Midbrain (tissue), 1 donor: ENCODE measurements at places on chromosomes 1 and 21.

DNA sequence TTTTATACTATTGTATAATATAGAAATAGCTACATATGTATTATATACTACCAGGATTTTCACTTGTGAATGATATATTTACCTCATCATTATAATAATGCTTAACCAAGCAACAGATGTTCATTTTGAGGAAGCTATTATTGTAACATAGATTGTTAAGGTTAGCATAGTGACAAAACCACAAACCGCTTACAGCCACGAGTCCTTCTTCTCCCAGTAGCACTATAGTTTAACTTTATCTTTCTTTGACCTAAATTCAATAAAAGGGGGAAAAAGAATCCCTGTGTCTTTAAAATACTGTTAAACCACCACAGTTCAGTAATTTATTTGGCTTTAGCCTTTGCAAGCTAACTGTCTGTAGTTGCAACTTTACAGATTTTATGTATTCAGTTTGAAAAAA lies 1039.4 kb upstream of the B3GALT2 start:
- DNase-seq: no peak

- no peak for DNase-seq
Observed at GRCh38 chr1:213381572-213382084, 330.6 kb downstream of the RPS6KC1 start.

DNA sequence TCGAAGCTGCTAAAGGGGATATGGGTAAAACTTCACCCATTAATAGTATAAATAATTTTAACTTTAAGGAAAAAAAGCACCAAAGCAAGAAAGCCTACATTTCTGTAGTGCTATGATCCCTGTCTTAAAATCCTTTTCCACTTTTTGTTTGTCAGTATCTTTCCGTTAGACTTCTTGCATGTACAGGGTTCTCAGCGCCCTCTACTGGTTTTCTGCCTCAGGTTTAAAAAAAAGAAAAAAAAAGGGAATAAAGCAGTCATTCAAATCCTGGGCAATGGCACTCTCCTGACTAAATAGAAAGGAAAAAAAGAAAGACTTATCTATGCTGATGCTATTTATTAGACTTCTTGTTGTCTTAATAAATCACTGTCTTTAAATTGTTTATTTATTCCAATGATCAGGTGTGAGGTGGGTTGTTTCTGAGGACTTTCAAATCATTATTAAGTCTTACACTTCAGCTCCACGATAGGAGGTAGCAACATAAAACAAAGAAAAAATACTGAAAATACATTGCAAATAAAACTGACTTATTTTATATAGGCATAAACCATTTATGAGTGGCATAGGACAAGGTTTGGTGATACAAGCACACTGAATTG lies 475.4 kb upstream of the NR5A2 start:
- peak; percentile 83 for DNase-seq

GRCh38 chr1:197914510-197914909 lies 2.7 kb upstream of the LHX9 start:
- DNase-seq: no peak

DNA sequence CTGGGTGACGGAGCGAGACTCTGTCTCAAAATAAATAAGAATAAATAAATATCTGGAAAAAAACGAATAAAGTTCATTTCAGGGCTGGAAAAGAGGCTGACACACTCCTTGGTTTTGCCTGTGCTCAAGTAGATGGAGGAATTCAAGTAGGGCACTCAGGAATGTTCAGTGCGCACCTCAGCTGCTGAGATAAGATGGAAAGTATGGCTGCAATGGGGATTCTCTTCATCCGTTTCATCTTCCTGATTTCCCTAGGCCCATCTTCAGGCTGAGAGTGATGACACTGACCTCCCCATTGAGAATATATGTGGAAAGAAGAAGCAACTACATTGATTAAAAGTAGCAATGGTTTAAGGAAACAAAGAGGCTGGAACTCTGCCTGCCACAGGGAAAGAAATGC lies 130.5 kb upstream of the ZNF644 start:
- DNase-seq: no peak

DNA sequence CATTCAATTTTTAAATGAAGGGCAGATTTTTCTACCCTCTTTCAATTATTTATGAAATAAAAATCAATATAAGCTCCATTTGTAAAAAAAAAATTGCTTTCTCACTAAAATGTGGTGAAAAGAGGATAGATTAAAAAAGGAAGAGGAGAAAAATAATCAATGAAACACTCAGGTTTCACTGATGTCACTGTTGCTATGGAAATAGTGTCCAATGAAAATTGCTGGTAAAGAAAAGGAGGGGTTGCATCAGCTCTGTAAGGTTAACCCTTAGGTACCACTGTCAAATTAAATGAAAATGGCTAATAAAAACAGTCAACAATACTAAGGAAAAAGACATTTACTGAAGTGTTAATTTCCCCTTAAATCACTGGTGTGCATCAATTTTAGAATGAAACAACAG lies 91.6 kb upstream of the TTC39A start:
- DNase-seq: peak; percentile 62

GRCh38 chr1:172903581-172904220 lies 147.0 kb downstream of the TNFSF18 start:
- no peak for DNase-seq

- no peak for DNase-seq
Observed at GRCh38 chr1:183288583-183288982, 102.5 kb downstream of the LAMC2 start.

DNA sequence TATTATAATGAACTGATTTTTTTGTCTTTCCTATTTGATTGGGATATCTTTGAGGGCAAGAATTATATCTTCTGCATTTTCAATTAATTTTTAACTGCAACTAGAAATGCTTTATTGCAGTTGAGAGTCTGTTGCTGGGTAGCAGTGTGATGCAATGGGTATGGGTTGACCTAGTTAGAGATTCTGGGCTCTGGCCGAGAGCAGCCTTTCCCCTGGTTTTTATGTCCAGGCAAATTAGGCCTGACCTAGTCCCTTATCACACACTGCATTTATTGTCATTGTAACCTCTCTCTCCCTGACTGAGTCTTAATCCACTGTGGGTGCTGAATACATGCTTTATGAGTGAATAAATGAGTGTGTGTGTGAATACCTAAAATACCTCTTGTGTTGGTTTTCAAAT lies 206.4 kb upstream of the PTGFR start:
- DNase-seq: no peak

DNA sequence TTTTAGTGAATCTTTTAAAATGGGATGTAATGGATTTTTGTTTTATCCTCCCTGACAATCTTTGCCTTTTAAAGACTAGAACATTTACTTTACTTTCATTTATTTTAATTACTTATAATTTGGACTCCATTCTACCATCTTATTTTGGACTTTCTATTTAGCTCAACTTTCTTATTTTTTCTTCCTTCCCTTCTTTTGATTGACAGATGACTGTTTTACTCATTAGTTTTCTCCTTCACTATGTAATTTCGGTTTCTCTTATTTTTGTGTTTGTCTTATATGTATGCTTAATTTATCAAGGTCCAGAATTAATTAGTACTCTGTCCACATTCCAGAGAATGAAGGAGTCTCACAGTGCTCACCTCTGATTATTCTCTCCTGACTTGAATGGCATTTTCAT lies 109.9 kb downstream of the PCBP3 start:
- no peak for DNase-seq

- DNase-seq: no peak
Observed at GRCh38 chr1:4965346-4966075, 311.1 kb downstream of the AJAP1 start.

DNA sequence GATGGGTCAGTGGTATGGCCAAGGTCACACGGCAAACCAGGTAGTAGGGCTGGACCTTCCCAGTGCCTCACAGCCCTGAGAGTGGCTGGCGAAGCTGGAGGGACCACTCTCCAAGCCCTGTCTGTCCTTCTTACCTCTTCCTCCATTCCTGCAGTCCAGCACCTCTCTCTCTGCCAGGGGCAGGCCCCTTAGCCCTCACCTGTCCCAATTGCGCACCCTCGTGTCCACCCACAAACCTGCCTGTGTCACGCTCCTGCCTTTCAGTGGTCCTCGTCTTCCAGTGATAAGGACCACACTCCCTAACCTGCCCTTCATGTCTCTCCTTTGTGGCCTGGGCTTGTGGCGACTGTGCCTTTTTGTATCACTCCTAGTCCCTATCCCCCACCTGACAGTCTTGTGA lies 3.4 kb downstream of the PODN start:
- no peak for DNase-seq

DNA sequence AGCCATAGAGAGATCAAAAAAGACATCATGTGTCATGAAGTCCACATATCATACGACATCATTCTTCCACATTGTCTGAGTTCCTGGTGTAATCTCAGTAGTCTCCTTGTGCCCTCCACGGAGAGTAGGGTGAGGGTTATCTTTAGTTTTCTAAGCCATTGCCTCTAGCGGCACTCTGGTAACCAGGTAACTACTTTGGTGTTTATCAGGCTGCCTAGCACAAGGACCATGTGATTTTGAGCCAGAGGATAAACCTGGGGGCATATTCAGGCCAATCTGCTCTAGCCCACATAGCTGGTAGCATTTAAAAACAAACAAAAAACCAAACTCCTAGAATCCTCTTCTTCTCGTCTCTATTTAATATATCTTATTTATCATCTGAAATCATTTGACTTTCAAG lies 147.4 kb downstream of the GDAP2 start:
- DNase-seq: no peak

GRCh38 chr1:29586991-29587745 lies 350.8 kb downstream of the PTPRU start:
- no peak for DNase-seq

- DNase-seq: no peak
Observed at GRCh38 chr1:85278853-85279314, 2.5 kb upstream of the BCL10 start.

DNA sequence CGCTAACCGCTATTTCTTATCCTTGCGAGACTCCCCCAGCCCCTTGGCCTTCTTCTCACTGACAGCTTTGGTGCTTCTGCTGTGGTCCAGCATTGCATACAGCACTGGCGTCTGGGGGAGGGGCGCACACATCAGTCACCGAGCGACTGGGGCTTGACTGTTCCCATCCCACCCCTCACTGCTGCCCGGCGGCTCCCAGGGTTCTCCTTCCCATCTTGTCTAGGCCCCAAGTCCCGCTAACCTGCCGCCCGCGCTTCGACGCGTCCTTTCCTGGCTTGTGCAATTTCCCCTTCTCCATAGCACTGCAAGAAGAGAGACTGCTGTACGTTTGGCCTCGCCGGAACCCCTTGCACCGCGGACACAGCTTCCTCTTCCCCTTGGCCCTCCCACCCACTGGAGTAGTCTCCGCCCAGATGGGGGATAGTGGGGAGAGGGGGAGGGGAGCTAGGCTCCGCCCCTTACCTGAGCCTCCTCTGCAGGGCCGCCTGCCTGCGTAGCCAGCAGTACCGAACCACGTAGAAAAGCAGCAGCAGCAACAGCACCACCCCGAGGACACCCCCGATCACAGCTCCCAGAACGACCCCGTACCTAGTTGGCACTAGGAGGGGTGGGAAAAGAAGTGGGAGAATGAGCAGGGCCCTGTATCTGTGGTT lies 3.8 kb downstream of the MPZ start:
- DNase-seq: peak; percentile 56

DNA sequence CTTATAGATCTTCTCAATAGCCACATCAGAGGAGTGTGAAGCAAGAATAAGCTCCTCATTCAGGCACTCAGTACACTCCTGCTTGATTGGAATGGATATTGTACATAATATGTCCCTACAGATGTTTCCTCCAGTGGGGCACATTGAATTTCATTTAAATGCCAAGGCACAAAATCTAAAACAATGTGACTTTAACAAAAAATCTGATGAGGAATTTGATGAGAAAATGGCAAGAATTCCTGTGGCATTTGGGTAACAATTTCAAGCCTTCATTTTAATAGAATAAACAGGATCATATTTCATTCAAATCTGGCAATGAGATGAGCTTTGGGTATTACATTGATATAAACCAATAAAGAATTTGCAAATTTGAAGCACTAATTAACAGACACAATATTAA lies 307.7 kb upstream of the PKN2 start:
- DNase-seq: no peak

GRCh38 chr1:170071378-170071777 lies 3.1 kb downstream of the KIFAP3 start:
- no peak for DNase-seq

DNA sequence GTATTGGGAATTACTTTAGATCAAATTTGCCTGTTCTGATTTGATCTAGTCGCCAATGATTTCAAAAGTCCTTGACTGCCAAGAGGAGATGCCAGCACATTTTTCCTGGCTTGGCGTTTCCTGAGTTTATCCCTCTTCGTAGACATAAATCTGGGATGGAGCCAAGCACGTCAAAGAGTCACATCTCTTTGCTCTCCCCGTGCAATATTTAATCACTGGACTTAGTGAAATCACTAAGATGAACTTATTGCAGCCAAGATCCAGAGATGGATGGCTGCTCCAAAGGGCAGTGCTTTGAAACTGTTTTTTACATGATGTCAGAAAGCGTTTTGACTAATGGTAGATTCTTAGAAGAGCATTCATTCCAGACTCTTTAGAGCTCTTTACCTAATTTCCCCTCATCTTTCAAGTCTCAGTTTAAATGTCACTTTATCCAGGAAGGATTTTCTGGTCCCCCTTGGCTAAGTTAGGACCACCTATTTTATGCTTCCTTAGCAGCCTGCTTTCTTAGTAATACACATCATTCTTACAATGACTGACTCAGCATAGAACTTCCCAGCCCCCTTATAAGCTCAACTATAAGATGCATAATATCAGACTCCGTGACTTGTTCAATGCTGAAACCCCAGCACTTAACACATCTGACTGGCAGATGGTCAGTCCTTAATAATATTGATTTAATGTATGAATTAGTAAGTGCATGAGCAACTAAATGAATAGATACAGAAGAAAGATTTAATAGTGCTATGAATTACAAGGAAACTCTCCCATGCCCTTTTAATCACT lies 94.4 kb upstream of the GREM2 start:
- no peak for DNase-seq

DNA sequence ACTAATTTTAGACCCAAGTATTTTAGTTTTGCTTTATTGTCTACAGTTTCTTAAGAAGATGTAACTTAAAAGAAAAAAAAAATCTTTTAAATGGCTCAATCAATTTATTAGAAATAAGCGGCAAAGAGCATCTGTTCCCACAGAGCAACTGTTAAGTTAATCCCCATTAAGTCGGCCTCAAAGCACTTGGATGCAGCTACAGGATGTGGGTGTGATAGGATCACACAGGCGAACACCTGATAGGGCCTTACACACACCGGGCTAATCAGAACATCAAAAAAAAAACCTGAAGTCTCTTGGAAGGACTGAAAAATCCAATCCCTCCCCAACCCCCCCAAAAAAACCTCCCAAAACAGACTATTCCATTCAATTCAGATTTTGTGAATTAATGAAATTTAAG lies 23.0 kb downstream of the APP start:
- DNase-seq: no peak

DNA sequence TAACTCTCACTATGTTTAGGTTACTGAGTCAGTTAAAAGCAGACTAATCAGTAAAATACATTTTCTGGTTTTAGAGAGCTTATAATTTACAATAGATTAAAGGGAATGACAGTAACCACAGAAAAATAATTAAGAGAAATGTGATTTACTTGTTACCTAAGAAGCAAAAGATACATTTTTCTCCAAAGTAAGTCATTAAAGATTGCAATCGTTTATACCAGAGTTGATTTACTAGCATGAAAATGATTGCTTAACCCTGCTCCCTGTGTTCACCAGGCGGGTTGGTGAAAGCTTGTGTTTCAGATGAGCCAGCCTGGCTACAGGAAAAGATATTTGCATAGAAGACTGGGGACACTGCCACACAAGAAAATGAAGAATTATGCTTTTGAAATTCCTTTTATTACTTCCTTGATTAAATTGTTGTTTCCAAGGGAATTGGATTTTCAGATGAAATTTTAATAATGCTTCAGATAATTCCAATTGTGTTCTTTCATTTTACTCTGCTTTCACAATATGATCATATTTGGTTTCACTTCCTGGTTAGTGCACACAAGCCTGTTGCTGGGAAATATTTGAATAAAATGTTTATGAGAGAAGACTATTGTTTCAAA lies 27.9 kb downstream of the LRRC8B start:
- no peak for DNase-seq
